ENCODE measurements at places on chromosomes 7 and 10.

GRCh38 chr10:101612872-101613271 lies 24.8 kb downstream of the DPCD start:
- no peak for DNase-seq

GRCh38 chr7:116236020-116236630 lies 25.8 kb downstream of the TES start:
- DNase-seq, result no peak

GRCh38 chr10:6036861-6037321 lies 25.3 kb downstream of the IL2RA start:
- no peak for DNase-seq

DNA sequence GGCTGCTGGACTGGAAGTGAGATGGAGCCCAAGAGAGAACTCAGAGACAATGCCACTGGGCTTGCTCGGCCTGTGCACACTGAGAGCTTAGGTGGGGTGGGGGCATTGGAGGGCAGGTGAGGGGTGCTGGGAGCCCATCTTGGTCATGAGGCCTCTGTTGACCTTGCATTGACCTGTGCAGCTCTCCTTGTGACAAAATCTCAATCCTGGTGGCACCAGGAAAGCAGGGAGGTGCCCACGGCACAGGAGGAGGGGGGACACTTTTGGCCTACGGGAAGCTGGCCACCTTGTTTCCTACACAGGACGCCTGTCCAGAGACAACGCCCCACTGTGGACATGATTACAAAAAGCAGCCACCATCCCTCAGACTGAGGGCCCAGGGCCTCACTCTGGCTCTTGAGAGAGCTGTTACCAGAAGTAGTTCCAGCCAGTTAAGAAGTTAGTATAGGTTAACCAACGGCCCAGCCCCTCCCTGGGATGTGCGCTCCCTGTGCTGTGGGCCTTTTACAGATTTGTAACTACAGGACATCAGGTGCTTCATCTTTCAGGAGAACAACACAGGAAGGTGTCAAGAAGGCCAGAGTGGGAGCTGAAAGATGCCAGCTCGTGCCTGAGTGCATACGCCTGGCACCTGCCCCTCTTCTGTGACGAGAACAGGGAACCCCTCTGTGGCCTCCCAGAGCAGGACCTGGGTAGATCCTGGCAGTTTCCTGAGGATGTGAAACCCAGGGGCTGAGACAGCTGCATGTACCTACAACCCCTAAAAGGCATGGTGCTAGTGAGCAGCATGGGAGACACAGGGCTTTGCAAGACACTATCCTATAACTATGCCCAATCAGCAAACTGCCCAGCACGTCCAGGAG lies 10.3 kb downstream of the PKD1L1 start:
- DNase-seq, result no peak

- no peak for DNase-seq
Measured at GRCh38 chr7:55099821-55100543, 81.2 kb downstream of the EGFR start.

DNA sequence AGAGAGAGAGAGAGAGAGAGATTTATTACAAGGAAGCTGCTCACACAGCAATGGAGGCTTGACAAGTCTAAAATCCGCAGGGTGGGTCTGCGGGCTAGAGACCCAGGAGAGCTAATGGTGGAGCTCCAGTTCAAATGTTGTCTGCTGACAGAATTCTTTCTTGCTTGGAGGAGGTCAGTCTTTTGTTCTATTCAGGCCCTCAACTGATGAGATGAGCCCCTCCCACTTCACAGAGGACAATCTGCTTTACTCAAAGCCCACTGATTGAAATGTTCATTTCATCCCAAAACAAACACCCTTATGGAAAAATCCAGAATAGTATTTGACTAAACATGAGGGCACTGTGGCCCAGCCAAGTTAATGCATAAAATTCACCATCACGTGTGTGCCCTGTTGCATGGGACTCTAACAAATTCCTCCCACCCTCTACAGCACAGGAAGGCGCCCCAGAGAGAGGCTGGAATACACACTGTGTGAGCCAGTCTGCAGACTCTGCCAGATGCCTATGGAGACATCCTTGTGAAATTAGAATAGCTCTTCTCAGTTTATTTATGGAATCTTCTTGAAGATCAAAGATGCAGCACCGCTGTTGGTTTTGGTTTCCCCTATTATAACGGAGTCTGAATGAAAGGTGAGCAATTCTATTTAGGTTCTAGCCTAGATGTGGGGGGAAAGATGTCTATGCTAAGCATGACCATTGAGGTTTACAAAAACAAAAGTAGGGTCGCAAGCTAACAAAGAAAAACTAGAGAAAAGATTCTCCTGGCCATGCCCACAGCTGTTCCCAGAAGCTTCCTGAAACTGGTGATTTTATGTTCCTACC lies 123.0 kb upstream of the SFMBT2 start:
- no peak for DNase-seq

GRCh38 chr7:150986099-150986512 lies 4.7 kb upstream of the NOS3 start:
- DNase-seq, result no peak

- no peak for DNase-seq
Measured at GRCh38 chr7:69820479-69821192, 222.4 kb downstream of the AUTS2 start.

- DNase-seq, result no peak
Measured at GRCh38 chr10:69416695-69417094, at the start of gene TACR2. TSS of gene TACR2 (minus strand) at chr10:69416918. CDS start at chr10:69416323, 595 bp downstream.

- DNase-seq, result peak; percentile 34
Measured at GRCh38 chr7:28956608-28957063, 1.5 kb downstream of the TRIL start.

DNA sequence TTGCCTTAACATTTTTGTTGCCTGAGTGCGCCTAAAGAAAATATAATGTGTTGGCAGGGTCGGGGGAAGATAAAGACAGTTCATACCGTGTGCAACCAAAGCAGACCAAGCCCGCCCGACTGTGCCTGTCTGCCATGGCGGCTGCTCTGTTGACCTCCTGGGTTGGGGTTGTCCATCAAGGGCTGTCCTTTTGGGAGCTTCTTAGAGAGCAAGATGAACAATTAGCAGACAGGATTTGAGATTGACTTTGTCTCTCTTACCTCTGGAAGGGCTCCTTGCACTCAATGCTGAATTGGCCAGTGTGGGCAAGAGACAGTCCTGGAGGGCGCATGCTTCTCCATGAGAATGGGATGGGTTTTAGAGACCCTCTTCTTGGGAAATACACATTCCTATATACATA lies 319.6 kb downstream of the GLRX3 start:
- DNase-seq, result no peak

GRCh38 chr10:73247509-73248258 lies 629 bp upstream of the DNAJC9 start:
- no peak for DNase-seq

GRCh38 chr7:85927226-85927625 lies 716.5 kb upstream of the GRM3 start:
- no peak for DNase-seq

- DNase-seq, result no peak
Measured at GRCh38 chr10:14761372-14761771, 13.3 kb downstream of the FAM107B start.

DNA sequence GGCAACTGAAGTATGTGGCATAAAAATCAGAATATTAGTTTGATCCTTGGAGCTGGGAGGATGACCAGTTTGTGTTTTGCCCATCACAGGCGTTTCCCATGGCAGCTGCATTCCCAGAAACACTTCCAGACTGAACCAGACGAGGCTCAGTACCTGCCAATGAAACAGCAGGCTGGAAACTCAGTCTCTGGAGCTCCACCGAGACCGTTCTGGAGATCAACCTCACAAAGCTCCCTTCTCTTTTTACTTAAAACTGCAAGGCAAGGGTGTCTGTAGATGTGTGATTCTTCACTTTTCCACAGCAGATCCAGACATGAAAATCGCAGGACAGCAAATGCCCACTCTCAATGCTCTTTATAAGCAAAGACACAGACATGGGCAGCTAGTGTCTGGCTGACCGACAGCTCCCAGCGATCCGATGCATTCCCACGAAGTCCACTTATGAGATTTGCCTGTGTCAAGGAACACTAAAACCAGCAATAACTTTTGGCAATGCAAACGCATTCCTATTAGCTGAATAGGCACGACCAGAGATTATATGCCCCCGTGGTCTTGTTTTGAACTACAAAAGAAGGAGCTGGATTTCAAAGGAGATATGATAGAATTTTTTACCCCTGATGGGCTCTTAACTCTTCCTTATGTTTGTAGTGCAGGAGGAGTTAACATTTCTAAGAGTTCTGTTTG lies 72.6 kb downstream of the ADAM12 start:
- DNase-seq, result peak; percentile 43

- no peak for DNase-seq
Measured at GRCh38 chr10:104563548-104563947, 77.5 kb upstream of the SORCS3 start.

- no peak for DNase-seq
Measured at GRCh38 chr10:54124209-54124885, 676.7 kb downstream of the PCDH15 start.

DNA sequence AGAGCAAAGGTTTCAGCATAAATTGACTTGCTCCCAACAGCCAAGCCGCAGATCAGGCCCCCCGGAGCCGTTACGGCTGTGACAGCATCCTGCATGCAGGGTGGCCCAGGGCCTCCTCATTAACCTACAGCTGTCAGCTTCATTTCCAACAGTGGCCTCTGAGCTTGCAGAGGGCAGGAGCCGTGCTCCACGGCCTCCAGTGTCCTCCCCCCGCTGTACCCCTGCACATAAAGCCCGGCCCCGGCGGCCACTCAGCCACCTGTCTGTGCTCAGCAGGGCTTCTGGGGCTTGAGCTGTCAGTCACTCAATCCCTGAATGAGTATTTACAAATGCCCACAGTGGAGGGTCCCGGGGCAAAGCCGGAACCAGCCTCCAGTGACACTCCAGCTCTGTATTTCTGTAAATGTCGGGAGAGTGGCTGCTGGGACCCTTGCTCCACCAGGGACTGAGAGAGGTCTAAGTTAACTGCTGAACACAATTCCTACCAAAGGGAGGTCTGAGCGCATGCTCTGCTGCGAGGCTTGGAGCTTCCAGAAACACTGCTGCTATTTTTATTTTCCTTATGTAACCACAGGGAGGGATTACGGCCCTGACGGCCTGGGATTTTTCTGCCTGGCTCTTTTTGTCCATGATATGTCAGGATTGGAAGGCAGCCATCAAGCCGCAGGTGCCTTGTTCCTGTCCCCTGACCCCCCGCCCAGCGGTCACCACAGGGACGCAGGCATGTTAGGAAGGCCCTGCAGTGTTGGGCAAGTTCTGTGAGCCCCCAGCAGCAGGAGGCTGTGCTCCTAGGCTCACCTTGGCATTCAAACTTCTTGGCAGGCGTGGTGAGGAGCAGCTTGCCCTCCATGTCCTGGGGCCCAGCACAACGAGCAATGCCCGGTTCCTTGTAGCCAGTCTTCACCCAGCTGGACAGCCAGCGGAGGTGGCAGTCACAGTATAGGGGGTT lies 165.0 kb downstream of the SLIT1 start:
- DNase-seq, result no peak

GRCh38 chr10:127600479-127600878 lies 51.4 kb downstream of the NPS start:
- DNase-seq, result no peak

DNA sequence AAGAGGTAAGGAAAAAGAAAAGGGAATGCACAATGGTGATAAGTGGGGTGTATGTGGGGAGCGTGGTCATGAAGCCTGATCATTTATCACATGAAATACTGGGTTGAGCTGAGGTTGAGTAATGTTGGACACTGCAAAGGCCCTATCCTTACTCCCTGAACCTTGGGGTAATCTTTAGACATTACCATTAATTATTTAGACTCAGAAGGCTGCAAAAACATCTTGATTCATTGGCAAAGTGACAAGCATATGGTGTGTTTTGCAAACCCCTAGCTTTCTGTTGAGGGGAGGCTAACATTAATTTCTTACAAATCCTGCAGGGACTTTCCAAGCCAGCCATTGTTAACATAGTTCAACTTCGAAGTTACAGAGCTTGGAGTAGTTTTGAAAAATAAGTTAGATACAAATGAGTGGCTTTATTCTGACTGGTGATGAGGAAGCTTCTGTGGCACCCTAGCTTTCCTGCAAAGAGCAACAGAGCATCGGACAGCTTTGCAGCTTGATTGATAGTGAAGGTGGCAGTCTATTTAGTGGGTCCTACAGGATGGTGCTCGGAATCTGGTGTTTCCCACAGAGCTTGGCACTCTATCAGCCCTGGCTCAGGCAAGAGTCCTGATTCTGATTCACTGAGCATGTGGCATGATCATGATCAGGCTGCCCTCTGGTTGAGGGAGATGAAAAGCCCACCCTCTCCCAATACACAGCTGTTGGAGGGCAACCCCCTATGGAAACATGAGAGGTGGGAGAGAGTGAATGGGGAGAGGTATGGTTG lies 153.7 kb upstream of the NPVF start:
- no peak for DNase-seq

DNA sequence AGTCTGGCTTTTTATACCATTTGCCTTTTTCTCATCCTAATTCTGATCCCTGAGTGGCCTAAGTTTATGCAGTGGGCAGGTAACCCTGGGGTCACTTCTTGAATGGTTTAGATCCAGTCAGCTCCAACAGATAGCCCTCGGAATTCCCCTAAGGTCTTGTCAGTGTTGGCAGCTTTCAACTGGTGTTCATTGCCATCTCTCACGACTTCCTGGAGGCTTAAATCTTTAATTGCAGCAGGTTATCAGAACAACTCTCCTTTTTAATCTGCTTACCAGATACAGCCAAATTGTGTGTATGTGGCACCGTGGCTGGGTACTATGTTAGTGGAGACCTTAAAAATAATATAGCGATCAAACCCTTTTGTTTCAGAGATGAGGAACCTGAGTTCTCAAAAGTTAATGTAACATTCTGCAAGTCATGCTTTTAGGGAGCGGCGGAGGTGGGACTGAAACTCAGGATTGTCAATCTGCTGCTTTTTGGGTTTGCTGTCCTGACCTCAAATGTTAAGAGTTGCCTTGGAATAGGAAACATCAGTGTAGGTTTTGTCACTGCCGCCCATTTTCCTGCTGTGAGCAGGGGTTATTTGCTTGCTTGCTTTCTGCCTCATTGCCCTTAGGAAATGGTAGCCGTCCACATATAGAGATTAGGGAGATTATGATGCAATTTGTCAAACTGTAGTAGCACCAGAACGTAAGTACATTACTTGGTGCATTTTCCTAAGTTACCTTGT lies 818 bp downstream of the DLD start:
- DNase-seq, result no peak

DNA sequence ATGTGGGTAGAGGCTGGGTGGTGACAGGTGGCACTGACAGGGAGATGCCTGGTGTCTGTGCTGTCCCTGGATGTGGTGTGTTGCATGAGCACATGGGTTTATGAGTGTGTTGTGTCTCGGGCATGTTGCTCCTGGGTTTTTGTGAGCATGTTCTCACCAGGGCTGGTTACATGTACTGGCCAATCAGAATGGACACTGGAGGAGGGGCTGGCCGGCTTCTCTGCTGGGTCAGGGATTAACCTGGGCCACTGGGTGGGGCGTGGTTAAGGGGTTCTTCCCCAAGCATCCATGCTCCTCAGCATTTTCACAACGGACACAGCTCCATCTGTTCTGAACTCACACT lies 20.8 kb upstream of the VOPP1 start:
- no peak for DNase-seq

GRCh38 chr10:118518095-118518494 lies 77.4 kb downstream of the PRLHR start:
- DNase-seq, result no peak

GRCh38 chr10:120735773-120736371 lies 115.3 kb upstream of the WDR11 start:
- DNase-seq, result no peak

Data from fibroblast of the conjunctiva (primary cell).